ENCODE measurements at places on chromosomes 13 and 19.

DNA sequence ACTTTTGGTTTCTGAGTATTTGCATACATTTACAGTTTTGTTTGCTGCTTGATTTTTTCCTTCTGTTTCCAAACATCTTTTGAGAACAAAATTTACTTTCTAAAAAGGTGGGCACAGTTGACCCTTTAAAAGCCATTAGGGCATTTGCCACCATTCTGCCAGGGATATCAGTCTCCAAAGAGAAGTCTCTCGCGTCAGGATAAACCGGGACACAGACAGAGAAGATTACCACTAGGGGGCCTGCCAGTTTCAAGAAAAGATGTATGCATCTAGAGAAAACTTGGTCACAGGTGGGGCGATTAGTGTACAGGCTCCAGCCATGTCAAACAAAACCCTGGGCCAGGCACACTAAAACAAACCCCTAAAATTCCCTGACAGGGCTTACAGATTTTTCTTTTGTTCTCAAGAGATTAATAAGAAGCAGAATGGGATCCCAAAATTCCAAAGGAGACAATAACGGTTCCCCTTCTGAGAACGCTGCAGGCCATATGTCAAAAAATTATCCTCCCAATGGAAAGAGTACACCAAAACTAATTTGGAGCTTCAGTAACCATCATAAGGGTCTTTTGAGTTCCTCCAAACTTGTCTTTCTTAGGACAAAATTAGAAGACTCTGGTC lies 10.7 kb upstream of the PABPC3 start:
- DNase-seq: peak; percentile 56

DNA sequence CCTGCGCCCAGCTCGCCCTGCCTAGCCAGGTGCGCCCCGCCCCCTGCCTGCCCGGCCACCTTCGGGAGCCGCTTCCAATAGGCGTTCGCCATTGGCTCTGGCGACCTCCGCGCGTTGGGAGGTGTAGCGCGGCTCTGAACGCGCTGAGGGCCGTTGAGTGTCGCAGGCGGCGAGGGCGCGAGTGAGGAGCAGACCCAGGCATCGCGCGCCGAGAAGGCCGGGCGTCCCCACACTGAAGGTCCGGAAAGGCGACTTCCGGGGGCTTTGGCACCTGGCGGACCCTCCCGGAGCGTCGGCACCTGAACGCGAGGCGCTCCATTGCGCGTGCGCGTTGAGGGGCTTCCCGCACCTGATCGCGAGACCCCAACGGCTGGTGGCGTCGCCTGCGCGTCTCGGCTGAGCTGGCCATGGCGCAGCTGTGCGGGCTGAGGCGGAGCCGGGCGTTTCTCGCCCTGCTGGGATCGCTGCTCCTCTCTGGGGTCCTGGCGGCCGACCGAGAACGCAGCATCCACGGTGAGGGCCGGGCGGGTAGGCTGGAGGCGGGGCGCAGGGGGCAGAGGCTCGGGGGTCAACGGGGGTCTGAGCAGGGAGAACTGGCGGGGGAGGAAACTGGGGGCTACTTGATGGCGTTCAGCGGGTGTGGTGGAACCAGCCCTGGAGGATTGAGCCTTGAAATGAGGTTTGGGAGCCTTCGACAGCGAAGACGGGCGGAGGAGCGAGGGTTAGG lies at the start of gene SPINT2:
Gene SPINT2, plus strand, starts transcription at position 88 of the 727 bp plus-strand sequence. Its CDS starts 320 bp downstream, at position 408.
- DNase-seq: peak; percentile 56

DNA sequence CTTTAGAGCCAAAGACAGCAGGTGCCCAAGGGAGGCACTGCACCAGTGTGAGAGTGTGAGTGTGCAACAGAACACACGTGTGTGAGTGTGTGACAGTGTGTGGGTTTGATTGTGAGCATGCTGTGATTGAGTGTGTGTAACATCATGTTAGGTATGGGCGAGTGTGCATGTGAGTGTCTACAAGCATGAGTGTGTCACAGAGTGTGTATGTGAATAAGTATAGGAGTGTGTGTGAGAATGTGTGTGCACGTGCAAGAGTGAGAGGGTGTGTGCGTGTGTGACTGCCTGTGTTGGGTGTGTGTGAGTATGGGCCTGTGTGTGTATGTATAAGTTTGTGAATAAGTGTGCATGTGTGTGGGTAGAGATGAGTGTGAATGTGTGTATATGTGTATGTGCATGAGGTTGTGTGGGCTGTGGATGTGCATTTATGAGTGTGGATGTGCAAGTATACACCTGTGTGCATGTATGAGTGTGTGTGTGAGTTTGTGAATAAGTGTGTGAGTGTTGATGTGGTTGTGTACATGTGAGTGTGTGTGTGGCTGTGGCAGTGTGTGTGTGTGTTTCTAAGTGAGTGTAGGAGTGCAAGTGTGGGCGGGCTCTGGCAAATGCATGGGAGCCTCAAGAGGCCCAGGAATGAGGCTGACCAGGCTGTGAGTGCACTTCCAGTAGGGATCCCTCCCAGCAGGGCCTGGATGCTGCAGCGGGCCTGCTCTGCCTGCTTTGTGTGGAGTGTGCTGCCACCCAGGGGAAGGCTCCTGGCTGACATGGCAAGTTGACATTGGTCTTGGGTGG lies 198.4 kb downstream of the COL4A1 start:
- no peak for DNase-seq

GRCh38 chr19:8615813-8616596 lies 5.5 kb upstream of the ADAMTS10 start:
- peak; percentile 46 for DNase-seq

DNA sequence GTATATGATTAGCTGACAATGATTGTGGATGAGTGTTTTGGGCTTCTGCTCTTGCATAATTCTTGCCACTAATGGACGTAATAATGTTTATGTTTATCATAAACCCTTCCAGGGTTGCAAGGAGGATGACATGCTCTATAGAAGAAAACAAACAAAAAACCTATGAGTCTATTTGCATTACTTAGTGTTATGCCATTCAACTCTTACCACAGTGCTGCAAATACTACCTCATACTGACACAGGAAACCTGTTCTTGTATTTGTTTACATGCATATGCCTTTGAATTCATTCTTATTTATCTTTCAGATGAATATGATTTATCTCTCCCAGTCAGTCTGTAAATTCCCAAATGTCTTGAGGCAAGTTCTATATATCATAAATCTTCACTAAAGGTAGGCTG lies 39.6 kb upstream of the FREM2 start:
- DNase-seq: no peak

DNA sequence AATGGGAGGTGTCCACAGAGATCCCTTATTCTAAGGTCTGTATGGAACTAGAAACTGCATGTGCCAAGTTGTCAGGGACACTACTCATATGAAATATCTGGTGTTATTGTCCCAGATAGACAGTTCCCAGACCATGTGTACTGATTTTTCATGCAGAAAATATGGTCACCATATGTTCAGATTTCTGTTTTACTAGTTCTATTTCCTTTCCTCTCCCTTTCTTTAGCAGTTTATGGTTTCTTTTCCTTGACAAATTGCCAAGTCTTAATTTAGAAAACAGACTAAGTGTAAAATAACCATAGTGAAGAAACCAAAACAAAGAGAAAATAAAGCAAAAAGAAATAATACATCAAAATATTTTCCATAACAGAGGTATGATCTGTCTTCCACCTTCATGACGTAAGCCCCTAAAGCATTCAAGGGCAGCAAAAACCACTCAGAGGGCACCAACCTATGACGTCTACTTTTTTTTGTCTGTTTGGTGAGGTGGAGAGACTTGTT lies 248.5 kb downstream of the KCTD12 start:
- DNase-seq: no peak

DNA sequence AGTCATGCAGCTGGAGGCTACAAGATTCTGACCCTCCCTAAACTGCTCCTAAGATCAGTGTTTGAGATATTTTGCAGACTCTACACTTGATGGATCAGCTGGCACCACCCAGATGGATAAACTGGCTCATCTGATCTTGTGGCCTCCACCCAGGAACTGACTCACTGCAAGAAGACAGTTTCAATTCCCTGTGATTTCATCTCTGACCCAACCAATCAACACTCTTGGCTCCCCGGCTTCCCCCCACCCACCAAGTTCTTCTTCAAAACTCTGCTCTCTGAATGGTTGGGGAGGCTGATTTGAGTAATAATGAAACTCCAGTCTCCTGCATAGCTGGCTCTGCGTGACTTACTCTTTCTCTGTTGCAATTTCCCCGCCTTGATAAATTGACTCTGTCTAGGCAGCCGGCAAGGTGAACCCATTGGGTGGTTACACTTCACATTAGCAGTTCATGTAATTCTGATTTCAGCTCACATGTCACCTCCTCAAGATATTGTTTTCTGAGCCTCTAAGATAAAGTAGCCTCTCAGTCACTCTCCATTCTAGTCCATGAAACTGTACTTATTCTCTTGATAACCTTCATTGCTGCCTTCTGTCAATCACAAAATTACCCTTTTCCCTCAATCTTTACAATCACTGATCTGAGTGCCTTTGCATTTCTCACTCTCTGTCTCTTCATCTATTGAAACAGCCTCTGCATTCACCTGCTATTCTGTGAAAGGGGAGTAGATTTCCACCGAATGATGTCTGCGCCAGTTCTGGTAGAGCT lies 9.9 kb upstream of the FPR3 start:
- DNase-seq: peak; percentile 16

Measured in GM10248 (cell line).